Stimulated activated CD4-positive, alpha-beta T cell treated with anti-CD3 and anti-CD28 coated beads, Interleukin-4, amount 100 ng/mL, for 4 hours (primary cell): ENCODE measurements at places on chromosomes 13 and 19.

GRCh38 chr19:35116072-35116801, 614 bp downstream of the FXYD3 start:
- no peak for DNase-seq

- DNase-seq, result no peak
Measured at GRCh38 chr13:97588993-97589392, 155.0 kb downstream of the RAP2A start.

- DNase-seq, result no peak
Measured at GRCh38 chr13:24207841-24208667, 47.5 kb downstream of the SPATA13 start.

- no peak for DNase-seq
Measured at GRCh38 chr13:91785431-91786119, 387.2 kb downstream of the GPC5 start.

GRCh38 chr13:110445722-110446574, 115.6 kb downstream of the RAB20 start:
- no peak for DNase-seq

GRCh38 chr19:32309711-32310390, 35.6 kb upstream of the ZNF507 start:
- DNase-seq, result no peak
